ENCODE measurements at places on chromosomes 12 and 14.

DNA sequence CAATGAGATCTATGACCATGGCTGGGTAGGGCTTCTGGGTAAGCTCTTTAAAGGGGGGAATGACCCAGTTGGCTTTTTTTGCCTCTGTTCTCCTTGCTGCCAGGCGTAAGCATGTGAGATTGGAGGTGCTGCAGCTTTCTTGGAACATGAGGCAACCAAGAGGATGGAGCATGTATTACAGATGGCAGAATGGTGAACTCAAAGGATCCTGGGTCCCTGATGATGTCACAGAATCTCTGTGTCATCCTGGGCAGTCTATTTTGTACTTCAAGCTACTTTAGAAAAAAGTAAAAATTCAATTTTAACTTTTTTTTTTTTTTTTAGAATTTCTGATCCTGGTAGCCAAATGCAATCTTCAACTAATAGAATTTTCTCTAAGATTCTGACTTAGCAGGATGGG lies 8.0 kb downstream of the KRT82 start:
- no peak for DNase-seq

DNA sequence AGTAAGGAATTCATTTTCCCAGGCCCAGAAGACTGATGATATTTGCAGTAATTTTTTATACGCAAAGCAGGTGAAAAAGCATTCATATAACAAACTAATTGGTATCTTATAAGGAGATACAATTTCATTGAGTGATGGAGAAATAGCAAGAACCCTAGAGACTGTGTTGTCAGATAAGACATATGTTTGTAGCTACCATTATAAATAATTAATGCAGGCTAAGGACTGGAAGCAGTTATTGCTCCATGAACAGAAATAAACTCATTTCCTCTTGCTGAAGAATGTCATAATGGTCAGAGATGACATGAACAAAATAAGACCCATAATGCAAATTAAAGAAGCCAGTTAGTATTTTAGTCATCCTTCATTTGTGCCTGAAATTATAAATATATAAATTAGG lies 1.5 kb downstream of the OR6C2 start:
- DNase-seq = no peak

- DNase-seq = no peak
Observed at GRCh38 chr12:29733060-29733459, 50.7 kb downstream of the TMTC1 start.

DNA sequence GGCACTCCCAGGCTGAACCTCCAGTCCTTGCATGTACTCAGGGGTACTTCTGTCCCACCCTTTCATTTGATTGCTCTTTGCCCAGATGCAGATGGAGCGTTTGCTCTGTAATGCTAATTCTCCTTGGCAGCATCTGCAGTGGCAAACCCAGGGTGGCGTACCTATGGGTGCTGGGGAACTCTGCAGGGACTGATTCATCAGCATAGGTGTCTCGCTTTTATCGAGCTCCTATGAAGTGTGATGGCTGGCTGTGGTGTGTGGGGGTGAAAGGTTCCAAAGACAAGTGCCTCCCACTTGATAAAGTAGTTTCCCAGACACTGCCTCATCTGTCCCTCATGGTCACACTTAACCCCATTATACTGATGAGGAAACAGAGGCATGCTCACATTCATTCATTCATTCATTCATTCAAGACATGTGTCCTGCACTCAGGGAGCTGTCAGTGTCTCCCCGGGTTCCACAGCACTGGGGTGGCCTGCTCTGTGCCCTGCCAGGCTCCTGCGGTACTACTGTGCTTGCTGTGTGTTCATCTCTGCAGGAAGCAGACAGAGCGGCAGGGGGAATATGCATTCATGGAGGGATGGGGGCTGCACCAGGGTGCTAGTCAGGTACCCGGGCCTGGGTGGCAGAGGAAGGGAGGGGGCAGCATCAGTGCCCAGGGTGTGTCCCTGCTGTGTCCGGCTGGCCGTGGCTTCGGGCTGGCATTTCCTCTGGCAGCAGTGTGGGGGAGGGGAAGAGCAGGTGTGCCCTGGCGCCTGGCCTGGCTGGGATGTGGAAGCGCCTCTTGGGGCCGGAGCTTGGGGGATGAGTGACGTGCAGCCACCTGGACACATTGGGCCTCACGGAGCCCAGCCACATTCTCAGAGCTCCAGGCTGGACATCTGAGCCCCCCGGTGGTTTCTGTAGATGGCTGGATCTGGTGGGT lies 110.9 kb downstream of the TSPAN9 start:
- peak; percentile 46 for DNase-seq

DNA sequence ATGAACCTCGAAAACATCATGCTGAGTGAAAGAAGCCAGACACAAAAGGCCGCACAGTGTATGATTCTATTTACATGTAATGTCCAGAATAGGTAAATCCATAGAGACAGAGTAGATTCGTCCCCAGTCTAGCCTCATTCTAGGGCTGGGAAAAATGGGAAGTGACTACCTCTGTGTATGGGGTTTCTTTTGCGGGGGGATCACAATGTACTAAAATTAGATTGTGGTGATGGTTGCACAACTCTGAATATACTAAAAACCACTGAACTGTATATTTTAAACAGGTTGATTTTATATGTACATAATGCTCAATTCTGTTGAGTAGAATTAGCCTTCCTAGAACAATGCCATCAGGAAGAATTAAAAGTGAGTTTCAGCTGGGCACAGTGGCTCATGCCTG lies 6.3 kb upstream of the RILPL2 start:
- no peak for DNase-seq

- peak; percentile 37 for DNase-seq
Observed at GRCh38 chr14:91348845-91349465, 68.7 kb downstream of the CCDC88C start.

- DNase-seq = no peak
Observed at GRCh38 chr12:11496157-11496851, 100.9 kb upstream of the PRB2 start.

GRCh38 chr12:58387199-58387598 lies 445.8 kb downstream of the ATP23 start:
- DNase-seq = no peak

- no peak for DNase-seq
Observed at GRCh38 chr12:100797246-100797645, 2.7 kb downstream of the ANO4 start.

- peak; percentile 8 for DNase-seq
Observed at GRCh38 chr14:65791191-65791981, 378.9 kb downstream of the FUT8 start.

DNA sequence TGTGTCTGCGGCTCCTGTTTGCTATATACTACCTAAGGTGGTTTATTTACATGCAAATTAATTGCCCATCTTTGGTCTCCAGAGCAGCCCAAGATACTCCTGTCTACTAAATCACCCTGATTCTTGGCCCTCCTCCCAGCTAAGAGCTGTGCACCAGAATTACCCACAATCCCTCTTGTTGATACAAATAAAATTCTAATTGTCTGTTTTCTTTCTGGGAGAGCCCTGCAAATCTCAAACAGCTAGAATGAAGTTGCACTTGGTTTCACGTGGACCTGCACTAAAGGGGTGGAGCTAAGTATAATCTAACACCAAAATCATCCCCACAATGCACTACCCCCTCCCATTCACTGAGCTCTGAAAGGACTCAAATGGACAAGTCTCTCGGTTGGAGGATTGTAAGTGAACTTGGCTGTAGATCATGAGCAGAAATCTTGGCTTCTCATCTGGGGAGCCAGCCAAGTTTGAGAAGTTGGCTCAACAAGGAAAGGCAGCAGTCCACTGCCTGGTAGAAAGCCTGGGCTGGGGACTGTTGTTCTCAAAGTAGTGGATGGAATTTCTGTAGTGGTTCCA lies 6.6 kb downstream of the MAX start:
- peak; percentile 94 for DNase-seq

GRCh38 chr12:13095266-13095995 lies 8.0 kb downstream of the GSG1 start:
- no peak for DNase-seq

- no peak for DNase-seq
Observed at GRCh38 chr12:105616971-105617540, 286.6 kb downstream of the C12orf75 start.

GRCh38 chr14:104770072-104770579 lies 17.2 kb downstream of the SIVA1 start:
- no peak for DNase-seq

Data from muscle of leg (tissue), 16 donors.